CD14-positive monocyte (primary cell): ENCODE measurements at places on chromosomes 6 and 20. TPM values are rescaled to one million over a fixed set of nuclear protein-coding genes. Genes with fewer than 3 reads are reported as not detected.

MYO6 gene
- not detected in 2 replicates for polyA plus RNA-seq

TBXT gene
- polyA plus RNA-seq = not detected in 2 replicates

BMP7 gene
- polyA plus RNA-seq = not detected in 2 replicates

PLAGL1 gene
- polyA plus RNA-seq = 16.7 TPM

SLC35D3 gene
- polyA plus RNA-seq = not detected in 2 replicates

OR2H2 gene
- not detected for polyA plus RNA-seq

PPP1R11 gene
- polyA plus RNA-seq = 67.7 TPM

OR2B6 gene
- polyA plus RNA-seq = not detected

OOEP gene
- not detected in 2 replicates for polyA plus RNA-seq

PLCG1 gene
- 1.0 TPM for polyA plus RNA-seq

CASS4 gene
- polyA plus RNA-seq = 7.4 and 7.9 TPM in 2 replicates

CALHM5 gene
- polyA plus RNA-seq = not detected

APOM gene
- 4.2 TPM for polyA plus RNA-seq

RAET1E gene
- not detected for polyA plus RNA-seq

HLA-DRA gene
- 4,147 and 4,943 TPM in 2 replicates for polyA plus RNA-seq

MDFI gene
- not detected in 2 replicates for polyA plus RNA-seq

DACT2 gene
- not detected in 2 replicates for polyA plus RNA-seq

PACRG gene
- polyA plus RNA-seq = not detected in 2 replicates

ELOVL2 gene
- polyA plus RNA-seq = not detected in 2 replicates

EIF2S2 gene
- 20.1 TPM for polyA plus RNA-seq

IYD gene
- polyA plus RNA-seq = not detected

OPRL1 gene
- 8.8 TPM for polyA plus RNA-seq

HAO1 gene
- polyA plus RNA-seq = not detected

CAPN11 gene
- polyA plus RNA-seq = 0.11 TPM in 1 of 2 replicates, not detected in the other

LRRC1 gene
- 0.18 TPM for polyA plus RNA-seq

ID1 gene
- 12.5 TPM for polyA plus RNA-seq

SCUBE3 gene
- polyA plus RNA-seq = not detected

MLN gene
- polyA plus RNA-seq = not detected in 2 replicates

C4B gene
- 6.3 and 11.6 TPM in 2 replicates for polyA plus RNA-seq

DSE gene
- polyA plus RNA-seq = 10.9 and 14.6 TPM in 2 replicates

CLPSL2 gene
- not detected for polyA plus RNA-seq

BACH2 gene
- polyA plus RNA-seq = 0.04 TPM

GMEB2 gene
- 11.7 and 12.6 TPM in 2 replicates for polyA plus RNA-seq

ECT2L gene
- not detected for polyA plus RNA-seq
